ENCODE measurements at places on chromosomes 5 and 9.

GRCh38 chr5:33379757-33380156 lies 61.0 kb upstream of the TARS1 start:
- no peak for DNase-seq

GRCh38 chr9:35172878-35173277 lies 11.1 kb downstream of the UNC13B start:
- no peak for DNase-seq

DNA sequence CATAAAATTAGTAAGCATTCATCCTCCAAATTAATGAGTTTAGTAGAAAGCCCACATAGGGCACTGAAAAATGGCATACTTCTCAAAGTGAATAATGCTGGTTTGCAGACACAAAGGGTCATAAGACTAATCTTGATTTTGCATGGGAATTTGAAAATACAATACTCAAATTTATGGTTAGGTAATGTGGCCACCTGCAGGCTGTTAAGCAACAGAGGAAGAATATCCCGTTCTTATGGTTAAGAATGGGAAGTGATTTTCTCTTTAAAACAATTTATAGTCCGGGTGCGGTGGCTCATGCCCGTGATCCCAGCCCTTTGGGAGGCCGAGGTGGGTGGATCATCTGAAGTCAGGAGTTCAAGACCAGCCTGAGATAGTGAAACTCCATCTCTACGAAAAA lies 9.4 kb upstream of the PLCXD3 start:
- no peak for DNase-seq

- no peak for DNase-seq
These were observed 97.6 kb downstream of the TLE1 start for GRCh38 chr9:81591791-81592190.

DNA sequence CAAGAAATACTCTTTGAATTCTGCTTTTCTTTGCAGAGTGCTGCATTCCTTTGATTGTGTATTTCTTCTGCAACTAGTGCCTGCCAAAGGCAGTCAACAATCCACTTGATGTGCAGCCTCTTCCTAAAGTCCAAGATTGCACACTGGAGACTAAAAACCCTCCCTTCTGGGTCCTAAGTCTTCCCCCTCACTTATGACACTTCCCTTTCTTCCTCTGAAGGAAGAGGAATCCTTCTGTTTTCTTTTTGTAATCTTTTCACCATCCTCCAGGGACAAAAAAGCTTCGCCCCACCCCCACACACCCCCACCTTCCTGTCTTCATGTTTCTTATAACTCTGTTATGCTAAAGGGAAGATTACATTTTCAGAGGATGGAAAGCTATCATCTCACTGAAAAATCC lies 39.9 kb downstream of the WDR36 start:
- no peak for DNase-seq

- no peak for DNase-seq
These were observed 67.0 kb upstream of the KLF9 start for GRCh38 chr9:70481471-70481870.

DNA sequence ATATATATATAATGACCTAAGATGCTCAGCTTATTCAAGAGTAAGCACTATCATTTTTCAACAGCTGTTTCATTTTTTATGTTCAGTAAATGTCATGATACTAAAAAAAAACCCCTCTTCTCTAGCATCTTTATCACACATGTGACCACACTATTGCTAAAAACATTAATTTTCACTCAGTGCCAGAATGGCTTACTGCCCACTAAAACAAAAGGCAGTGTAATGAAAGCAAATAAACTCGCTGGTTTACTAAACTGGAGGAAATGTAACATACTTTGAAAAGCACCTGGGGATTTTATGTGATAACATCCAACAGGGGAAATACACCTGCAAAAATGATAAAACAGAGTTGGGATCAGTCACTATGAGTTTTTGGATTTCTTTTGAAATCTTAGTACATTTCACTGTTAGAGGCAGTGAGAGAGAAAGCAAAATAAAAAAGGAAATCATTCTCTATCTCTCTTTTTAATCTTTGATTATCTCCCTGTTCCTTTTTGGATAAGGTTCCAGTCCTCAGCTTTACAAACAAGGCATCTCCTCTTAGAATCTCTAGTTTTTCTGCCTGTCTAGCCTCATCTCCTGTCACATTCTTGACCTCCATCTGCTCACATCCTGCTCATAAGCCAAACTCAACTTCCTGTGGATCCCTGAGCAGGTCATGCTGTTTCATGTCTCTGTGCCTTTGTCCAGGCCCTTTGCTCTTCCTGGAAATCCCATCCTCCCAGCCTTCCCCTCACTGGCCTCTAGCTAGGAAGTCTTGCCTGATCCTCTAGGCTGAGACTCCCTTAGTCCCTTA lies 338.0 kb downstream of the MAN2A1 start:
- peak; percentile 39 for DNase-seq

GRCh38 chr5:3307982-3308621 lies 287.5 kb upstream of the IRX1 start:
- DNase-seq, result no peak

GRCh38 chr5:40616781-40617180 lies 62.9 kb upstream of the PTGER4 start:
- DNase-seq, result no peak

- DNase-seq, result no peak
These were observed 67.5 kb downstream of the KCNIP1 start for GRCh38 chr5:170571281-170571731.

- DNase-seq, result no peak
These were observed 5.5 kb upstream of the SURF6 start for GRCh38 chr9:133341369-133342068.

GRCh38 chr5:83523929-83524328 lies 52.4 kb downstream of the VCAN start:
- DNase-seq, result no peak

DNA sequence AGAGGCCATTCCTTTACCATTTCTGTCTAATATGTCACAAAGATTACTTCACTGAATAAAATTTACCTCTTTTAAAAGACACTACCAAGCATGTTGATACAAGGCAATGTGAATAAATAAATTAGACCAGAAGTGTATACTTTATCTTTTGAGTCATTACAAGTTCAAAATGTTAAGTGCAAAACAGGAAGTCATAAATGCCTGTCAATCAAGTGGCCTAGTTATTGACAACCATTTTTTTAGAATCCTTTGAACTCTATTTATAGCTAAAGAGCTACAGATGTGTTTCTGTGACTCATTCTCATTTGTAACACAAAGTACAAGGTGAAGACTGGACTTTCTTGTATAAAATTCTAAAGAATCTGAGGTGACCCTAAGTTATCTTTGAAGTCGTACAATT lies 602.7 kb upstream of the SEMA6A start:
- no peak for DNase-seq

GRCh38 chr5:68861099-68861498 lies 232.7 kb upstream of the SLC30A5 start:
- DNase-seq, result no peak

DNA sequence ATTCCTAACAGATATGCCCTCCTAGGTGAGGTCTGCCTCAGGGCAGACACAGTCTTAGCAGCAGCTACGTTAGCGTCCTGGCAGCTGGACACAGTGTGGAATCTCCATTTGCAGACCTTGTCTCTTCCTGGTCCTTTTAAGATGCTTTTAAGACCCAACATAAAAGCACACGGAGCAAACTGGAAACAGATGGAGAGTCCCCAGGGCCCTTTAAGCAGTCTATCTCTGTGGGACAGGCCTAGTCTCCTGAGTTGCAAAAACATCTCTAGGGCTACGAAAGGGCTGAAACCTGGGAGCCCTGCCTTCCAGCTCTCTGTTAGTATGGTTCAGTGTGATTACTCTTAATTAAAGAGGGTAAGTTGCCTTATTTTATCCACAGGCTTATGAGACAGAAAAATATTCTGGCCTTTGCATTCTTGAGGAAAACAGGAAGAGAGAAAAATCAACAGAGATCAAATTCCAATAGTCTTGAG lies 66.0 kb upstream of the GNA14 start:
- DNase-seq, result no peak

DNA sequence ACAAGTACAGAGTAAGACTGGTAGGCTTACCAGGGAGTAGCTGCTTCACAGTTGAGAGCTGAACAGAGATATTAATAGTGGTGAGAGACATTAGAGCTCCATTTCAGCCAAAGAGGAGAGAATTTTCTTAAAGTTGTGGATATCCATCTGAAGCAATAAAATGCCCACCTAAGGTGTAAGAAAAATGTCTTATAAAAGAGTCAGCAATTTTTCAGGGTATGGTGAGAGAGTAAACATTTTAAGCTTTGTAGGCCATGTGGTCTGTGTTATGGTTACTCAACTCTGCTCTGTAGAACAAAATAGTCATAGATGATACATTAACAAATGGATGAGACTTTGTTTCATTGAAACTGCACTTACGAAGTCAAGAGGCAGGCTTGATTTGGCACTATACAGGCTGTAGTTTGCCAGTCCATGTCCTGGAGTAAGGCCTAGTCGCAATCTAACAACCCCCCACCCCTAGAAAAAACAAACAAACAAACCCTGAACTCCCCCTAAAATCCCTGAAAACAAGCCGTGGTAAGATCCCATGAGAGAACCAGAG lies 945.4 kb upstream of the SEMA6A start:
- DNase-seq, result no peak

DNA sequence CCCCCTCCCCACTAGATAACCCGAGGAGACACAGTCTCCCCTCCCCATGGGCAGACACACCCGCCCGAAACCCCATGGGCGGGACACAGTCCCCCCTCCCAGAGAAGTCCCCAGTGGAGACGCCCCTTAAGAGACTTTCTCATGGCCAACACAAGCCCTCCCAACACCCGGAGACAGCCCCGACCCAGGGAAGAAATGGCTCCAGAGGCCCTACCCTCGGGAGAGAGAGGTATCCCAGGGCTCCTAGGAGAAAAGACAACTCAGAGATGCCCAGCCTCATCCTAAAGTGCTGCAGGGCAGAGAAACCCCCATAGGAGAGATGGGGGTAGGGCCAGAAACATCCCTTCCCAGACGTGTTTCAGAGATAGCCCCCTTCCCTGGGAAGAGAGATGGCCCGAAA lies 27.4 kb downstream of the PCDH1 start:
- peak; percentile 50 for DNase-seq

- DNase-seq, result no peak
These were observed 590.4 kb downstream of the PRELID2 start for GRCh38 chr5:145244788-145245187.

DNA sequence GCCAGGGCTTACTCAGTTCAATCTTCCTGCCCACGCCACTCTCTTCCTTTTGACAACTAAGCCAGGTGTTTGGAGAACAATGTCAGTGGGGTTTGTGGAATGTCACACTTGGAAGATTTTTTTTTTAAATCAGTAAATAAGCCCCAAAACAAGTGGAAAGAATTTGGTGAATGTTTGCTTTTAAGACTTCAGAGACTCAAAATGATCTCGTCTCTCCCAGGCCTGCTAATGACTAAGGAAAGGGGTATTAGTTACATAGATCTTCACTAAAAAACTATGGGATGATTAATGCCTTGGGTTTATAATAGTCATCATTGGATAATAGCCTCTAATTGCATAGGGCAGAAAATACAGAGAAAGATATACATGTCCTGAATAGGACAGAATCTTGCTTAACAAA lies 166.4 kb downstream of the DMRT2 start:
- DNase-seq, result no peak

GRCh38 chr9:137551264-137552021 lies at the start of gene MRPL41:
Gene MRPL41 (plus strand): TSS chr9:137551879. CDS start chr9:137552082, 203 bp downstream.
- peak; percentile 92 for DNase-seq

DNA sequence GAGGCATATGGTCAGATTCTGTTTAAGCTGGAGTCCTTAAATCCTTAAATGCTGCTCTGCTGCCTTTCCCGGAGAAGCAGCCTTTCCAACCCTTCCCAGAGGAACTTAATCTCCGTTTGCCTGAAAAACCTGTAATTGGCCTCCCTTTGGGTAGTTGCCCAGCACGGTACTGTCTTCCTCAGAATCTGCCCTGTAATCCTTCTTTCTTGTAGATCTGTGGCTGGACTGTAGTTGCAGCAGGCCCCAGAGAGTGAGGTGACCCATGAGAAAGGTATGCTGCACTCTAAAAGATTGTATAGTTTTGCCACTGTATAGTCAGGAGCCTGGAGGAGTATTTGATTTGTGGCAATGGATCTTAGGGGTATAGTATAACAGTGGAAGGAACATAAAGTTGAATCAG lies 11.7 kb downstream of the SPIN1 start:
- no peak for DNase-seq

DNA sequence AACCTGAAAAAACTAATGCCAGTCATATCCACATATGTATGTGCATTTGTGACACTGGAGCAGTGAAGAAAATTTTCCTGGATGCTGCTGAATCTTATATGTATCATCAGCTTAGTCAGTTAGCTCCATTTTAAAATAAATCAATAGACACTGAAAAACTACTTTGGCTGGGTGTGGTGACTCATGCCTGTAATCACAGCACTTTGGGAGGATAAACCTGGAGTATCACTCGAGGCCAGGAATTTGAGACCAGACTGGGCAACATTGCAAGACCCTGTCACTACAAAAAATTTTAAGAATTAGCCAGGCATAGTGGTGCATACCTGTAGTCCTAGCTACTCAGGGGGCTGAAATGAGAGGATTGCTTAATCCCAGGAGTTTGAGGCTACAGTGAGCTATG lies 511.0 kb upstream of the TLE4 start:
- no peak for DNase-seq

DNA sequence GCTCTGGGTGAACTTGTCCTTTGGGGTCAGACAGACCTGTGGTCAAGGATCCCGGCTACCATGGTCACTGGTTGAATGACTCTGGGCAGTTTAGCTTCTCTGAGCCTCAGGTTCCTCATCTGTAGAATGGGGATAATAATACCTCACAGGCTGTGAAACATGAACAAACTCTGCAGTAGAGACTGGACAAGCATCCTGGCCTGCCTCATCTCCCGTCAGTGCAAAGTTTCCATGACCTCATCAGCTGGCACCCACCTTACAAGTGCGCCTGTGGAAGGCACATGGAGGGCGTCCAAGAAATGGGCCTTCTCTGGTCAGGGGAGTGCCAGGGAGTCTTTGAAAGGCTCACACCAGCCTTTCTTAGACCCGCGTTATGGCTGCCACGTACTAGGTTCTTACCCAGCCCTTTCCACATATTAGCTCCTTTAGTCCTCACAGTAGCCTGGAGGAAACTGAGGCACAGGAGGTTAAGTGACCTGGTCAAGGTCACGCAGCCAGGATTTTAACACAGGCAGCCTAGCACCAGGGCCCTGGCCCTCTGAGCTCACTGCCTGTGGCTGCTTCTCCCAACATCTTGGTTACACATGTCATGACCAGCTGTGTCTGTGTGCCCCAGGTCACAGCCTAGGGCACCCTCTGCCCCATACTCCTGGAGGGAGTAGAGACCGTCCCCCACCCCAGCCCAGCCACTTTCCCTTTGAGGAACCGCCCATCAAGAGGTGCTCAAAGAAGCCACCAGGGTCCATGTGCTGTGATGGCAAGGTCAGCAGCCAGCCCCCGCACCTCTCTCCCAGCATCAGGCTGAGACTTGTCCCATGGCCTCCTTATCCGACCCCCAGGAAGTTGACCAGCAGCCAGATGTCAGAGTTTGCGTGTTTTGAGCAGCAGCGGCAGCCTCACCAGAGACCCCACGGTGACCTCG lies 39.4 kb upstream of the RPL26L1 start:
- DNase-seq, result peak; percentile 36
